ENCODE measurements at places on chromosomes 7 and 10.

DNA sequence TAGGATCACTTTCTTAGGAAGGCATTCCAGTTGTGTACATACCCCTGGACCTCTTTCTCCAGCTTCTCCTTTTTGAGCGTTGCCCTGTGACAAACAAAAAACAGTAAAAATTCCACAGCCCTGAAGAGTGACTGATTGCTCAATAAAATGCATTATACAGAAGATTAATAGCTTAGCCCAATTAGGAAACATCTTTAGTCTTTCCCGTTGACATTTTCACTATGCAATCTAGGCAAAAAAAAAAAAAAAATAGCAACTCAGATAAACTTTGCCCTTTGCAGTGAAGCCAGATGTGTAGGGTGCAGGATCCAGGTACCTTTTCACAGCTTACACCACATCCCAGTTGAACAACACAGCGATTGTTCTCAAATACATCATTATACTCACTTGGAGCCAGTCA lies 17.9 kb downstream of the COL28A1 start:
- no peak for DNase-seq

- DNase-seq, result no peak
Measured at GRCh38 chr7:71323726-71324125, 191.8 kb downstream of the GALNT17 start.

GRCh38 chr7:25844102-25844870 lies 307.7 kb upstream of the NFE2L3 start:
- DNase-seq, result no peak

DNA sequence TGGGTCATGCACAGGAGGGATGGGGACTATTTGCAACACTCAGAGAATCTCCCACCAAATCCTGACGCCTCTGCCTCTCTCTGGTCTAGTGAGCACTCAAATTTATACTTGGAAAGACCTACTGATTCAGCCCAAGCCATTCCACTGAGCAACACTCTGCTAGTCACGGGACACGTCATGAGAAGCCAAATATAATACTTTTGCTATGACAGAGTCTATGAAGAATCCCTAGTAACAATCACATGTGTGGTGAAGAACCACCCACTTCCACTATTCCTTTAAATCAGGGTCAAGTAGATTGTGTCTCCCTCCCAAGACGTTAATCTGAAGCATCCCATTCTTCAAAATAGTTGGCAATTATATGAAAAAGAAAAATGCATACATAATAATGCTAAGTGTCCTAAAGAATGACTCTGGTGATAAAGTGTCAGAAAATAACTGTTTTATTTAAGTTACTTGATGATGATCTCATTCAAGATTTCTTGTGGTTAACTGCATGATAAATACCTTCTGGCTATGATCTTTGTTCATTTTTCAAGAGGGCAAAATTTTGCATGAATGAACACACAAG lies 28.5 kb downstream of the CHCHD3 start:
- no peak for DNase-seq
